ENCODE measurements at places on chromosomes 5 and 9.

GRCh38 chr9:109164042-109164441, 3.0 kb downstream of the FRRS1L start:
- DNase-seq = no peak

DNA sequence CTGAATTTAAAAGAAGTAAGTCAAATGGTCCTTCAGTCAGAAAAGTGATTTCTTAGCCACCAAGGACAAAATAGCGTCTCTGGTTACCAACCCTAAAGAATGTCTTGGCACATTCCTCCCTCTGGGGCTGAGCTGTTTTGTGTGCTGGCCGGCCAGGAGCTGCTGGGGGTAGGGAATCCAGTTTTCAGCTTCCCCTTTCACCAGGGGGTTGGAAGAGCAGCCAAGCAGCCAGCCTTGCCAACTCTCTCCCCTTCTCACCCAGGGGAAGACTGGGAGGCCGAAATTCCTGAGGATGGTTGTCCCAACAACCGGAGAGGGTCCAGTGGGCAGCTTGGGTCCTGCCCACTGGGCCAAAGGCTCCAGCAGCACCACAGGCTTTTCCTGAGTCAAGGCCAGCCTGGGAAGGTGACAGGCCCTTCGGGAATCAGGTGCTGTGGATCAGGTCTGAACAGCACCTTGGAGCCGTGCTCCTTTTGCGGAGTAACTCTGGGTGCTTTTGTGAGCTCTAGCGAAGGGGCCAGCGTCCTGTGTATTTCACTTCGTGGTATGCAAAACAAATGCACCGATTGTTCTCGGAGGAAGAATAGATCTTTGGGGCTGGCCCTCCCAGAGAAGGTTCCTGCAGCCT, 4.2 kb downstream of the WWC1 start:
- DNase-seq = peak; percentile 85

GRCh38 chr5:64622991-64623390, 67.3 kb upstream of the SHISAL2B start:
- DNase-seq = no peak

DNA sequence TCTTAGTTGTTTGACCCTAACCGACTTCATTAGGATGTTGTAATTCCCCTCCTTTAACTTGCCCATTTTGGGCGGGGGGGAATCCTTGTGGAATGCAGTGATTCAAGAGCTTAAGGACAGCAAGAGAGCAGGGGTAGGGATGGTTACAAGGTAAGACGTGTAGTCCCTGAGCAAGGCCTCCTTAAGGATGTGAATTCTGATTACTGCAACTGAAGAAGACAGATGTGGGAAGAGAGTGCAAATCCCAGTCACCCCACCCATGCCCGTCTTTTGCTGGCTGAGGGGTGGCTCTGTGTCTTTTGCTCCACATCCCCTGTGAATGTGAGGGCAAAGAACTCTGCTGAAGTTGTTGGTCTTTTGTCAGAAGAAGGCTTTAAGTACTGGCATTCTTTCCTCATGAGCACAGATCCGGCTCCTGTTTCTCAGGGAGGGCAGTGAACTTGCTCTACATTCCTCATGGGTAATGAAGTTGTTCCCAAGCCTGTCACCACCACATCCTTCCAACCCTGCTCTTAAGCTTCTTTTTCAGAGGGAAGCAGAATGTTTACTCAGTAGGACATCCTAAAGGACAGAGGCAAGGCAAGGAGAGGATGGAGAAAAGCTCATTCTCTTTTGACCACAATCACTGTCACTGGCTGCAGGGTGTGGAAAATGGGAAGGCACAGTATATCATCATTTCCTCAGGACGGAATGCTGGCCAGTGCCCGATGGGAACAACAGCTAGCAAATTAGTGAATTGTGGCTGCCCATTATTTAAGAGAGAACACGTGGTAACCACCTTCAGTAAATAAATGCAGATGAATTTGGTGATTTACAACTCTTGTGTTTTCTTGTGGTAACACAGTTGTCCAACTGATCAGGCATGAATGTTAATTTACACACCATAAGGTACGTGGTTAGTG, 61.5 kb downstream of the RAI14 start:
- peak; percentile 82 for DNase-seq

- DNase-seq = no peak
Observed at GRCh38 chr9:14179449-14179848, 134.5 kb downstream of the NFIB start.

DNA sequence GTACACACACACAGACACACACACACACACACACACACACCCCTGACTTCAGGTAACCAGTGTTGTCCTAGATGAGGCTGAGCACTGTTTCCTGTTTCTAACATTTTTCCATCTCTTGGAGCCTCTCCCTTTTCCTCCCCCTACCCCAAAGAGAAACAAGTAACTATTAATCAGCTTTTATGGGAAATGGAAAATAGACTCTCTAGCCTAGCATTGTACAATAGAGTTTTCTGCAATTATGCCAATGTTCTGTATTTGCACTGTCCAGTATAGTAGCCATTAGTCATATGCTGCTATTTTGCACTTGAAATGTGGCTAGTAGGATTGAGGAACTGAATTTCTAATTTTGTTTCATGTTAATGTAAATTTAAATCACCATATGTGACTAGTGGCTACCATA, 33.1 kb downstream of the RAB3C start:
- DNase-seq = no peak

GRCh38 chr5:119353686-119354366, 2.0 kb upstream of the TNFAIP8 start:
- DNase-seq = no peak

- DNase-seq = no peak
Observed at GRCh38 chr5:13704396-13704795, 240.1 kb downstream of the DNAH5 start.

- no peak for DNase-seq
Observed at GRCh38 chr5:145975361-145976066, 39.1 kb downstream of the SH3RF2 start.

- DNase-seq = no peak
Observed at GRCh38 chr9:117028103-117028858, 341.2 kb downstream of the TRIM32 start.

GRCh38 chr5:113510836-113511451, 2.5 kb upstream of the YTHDC2 start:
- no peak for DNase-seq

DNA sequence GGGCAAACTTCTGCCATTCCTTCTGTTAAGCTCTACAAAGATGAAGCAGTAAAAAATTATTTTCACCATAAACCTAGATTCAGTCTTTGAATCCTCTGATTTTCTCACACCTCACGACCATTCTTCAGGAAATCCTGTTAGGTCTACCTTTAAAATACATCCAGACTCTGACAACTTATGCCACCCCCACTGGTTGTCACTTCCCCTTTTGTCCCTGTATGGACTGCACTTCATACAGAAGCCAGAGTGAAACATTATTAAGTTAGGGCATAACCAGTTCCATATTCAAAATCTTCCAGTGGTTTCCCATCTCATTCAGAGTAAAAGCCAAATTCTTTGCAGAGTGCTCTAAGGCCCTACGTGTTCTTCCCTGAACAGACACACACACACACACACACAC, 499.8 kb downstream of the RASEF start:
- DNase-seq = no peak

GRCh38 chr5:37740331-37741066, 99.3 kb downstream of the GDNF start:
- no peak for DNase-seq

DNA sequence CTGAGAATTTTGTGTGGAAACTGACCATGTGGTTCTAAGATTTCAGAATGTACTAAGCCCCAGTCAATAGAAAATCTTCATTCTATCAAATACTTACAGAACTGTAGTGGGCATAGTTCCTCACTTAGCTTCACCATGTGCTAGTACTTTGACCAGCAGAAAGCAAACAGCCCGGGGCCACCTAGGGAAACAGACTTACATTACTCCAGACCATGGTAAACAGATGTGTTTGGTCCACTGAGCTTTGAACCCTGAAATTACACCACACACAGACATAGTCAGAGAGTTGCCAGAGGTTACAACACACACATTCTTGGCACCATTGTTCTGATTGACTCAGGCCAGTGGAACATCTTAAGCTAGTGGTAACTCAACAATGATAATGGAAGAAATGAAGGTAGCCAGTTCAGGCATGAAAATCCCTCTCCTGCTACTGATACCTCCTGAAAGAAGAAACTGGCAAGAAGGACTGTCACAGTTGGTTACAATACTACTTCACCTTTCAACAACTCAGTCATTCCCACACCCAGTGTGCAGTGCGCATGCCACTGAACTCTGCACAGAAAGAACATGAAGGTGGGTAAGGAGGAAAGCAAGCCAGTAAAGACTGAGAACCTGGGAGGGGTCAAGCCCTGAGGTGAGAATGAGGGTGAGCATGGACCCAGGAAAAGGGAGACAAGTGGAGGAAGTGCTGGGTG, 18.7 kb upstream of the LECT2 start:
- DNase-seq = no peak

- no peak for DNase-seq
Observed at GRCh38 chr9:106897751-106898150, 34.8 kb downstream of the ZNF462 start.

- DNase-seq = peak; percentile 47
Observed at GRCh38 chr5:87020099-87020934, 247.4 kb upstream of the RASA1 start.

DNA sequence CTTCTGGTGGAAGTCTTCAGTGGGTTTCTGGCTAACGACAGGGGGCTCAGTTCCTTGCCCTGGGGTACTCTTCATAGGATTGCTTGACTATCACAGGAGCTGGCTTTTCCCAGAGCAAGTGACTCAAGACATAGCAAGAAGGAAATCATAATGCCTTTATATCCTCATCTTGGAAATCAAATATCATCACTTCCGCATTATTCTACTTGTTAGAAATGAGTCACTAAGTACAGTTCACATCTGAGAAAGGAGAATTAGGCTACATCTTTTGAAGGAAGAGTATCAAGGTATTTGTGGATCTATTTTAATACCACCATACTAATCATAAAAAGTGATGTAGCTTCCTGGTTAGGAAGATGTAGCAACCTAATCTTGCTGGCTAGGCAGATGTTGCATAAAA, 148.2 kb upstream of the RAI14 start:
- no peak for DNase-seq

DNA sequence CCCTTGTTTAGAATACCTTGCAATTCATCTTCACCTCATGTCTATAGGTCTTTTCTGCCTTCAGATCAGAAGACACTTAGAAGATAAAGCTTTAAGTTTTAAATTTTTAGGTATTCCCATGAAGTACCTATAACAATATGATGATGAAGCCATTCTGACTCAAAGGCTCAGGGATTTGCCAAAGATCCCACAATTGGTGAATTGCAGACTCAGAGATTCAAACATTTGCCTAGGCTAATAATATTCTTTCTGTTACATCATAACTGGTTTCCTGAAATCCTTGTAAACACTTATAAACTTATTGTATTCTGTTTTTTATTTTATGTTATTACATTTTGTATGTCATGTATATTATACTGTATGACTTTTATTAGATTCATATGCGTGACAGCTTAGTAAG, 62.8 kb upstream of the ZFAND5 start:
- DNase-seq = no peak

GRCh38 chr9:33787839-33788238, 7.5 kb upstream of the PRSS3 start:
- DNase-seq = no peak

DNA sequence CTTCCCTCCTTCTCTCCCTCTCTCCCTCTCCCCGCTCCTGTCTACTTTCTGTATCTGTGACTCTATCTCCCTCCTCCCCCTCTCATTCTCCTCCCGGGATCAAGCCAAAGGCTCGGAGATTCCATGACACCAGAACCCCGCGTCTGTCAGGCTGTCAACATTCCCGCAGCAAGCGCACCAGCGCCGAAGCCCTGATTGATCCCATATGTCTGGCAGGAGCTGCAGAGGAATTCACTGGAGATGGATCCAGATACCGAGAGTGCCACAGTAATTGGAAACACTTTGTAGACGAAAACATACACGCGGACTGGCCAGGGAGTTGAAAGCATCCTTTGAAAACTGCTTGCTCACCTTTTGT, 300 bp upstream of the SVEP1 start:
- DNase-seq = peak; percentile 40

DNA sequence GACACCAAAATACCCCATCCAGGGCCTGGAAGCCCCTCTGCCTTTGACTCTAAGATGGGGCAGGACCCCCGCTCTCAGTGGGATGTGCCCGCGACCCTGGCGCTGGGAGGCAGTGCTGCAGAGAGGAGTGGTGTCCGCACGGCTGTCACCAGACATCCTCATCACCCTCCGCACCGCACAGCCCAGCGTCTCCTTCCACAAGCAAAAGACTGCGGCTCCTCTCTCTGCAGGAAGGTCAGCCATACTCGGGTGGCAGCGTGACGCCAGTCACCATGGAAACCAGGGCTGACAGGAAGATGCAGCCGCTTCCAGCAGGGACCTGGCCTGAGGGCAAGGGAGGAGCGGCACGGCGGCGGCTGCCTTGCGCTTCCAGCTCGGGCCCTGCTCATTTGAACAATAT, 17.1 kb upstream of the SLC6A3 start:
- DNase-seq = no peak

DNA sequence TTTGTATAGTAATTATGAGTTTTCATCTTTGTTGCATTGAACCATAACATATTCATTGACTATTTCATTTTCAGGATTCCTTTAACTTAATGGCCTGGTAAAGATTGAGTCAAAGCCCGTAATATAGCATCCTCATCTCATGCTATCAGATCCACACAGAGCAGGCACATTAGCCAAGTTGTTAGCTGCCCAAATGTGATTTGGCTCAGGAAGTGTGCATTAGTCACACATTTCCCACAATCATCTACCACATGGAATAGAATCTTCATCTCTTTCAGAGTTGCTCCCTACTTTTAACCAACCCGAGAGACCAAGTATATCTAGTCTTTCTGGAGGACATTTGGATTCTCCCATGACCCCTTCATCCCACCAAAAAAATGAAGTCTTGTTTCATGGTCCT, 481.0 kb upstream of the PTGER4 start:
- DNase-seq = no peak

DNA sequence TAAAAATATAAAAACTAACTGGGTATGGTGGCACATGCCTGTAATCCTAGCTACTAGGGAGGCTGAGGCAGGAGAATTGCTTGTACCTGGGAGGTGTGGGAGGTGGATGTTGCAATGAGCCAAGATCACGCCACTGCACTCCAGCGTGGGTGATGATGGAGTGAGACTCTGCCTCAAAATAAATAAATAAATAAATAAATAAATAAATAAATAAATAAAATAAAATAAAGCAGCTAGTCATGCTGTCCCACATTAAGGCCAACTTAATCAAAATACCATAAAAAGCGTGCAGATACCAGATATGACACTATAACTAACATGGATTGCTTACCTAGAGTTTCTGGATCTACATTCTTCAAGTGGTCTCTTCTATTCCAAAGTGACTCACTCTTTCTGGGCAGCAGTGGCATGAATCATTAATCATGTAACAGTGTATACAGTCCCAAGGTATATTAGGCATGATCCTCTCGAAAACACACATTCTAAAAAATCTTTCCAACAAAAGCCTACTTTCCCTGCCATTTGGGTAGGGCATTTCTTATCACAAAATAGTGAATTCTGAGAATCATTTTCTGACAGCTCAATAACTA, 187.1 kb downstream of the ELAVL2 start:
- no peak for DNase-seq

GRCh38 chr9:137710704-137711103, 91.9 kb downstream of the EHMT1 start:
- no peak for DNase-seq
